MCF 10A (cell line): ENCODE measurements at places on chromosomes 1 and 21. TPM values are rescaled to one million over a fixed set of nuclear protein-coding genes. Genes with fewer than 3 reads are reported as not detected.
A peak's percentile ranks its signal among the peaks of the same experiment; 100 is the strongest.

GRCh38 chr1:6704746-6705145, 3.1 kb upstream of the DNAJC11 start:
- H3K27ac ChIP-seq, result no peak overlapping the region
- no peaks in the 10 kb centered on the region for H3K36me3 ChIP-seq
- H3K4me1 ChIP-seq, result peaks cover 9% of the 10 kb centered on the region
- peaks cover 31% of the 10 kb centered on the region for H3K27me3 ChIP-seq
- no peak for DNase-seq
- H3K4me3 ChIP-seq, result no peak overlapping the region

DNA sequence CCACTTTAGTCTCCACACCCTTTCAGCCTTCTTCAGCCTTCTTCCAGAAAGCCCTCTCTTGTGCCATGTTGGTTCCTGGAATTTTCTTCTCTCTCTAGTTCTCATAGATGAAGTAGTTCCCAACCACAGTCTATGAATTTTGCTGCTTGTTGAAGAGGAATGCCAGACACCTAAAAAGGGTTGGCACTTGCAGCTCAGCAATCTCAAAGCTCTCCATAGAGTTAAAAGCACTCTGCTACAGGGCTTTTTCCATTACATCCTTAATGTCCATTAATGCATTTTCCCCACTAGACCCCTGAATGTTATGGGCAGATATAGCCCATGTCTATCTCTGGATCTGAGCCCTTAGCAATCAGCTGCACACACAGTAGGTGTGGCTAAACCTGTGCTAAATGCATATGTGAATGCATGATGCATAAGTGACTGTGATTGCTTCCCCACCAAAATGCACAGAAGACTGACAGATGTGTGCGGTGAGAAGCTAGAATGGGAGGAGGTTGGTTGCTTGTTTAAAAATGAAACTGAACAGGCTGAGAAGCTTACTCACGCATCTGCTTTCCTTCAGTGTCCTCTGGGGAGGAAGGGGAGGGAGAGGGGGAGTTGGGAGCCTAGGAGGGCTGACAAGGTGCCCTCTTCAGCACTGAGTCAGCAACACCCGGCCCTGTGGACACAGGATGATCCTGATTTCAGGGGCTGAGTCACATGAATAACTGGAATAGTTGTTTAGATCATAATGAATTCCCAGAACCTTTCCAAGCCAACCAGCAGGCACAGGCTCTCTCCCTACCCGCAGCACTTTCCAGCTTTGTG, 146.1 kb upstream of the FGGY start:
- peaks cover 22% of the 10 kb centered on the region for H3K4me1 ChIP-seq
- peak; percentile 96 for DNase-seq
- H3K27ac ChIP-seq, result peak overlapping the region; percentile 86
- no peaks in the 10 kb centered on the region for H3K36me3 ChIP-seq
- H3K4me3 ChIP-seq, result peak overlapping the region; percentile 65

DNA sequence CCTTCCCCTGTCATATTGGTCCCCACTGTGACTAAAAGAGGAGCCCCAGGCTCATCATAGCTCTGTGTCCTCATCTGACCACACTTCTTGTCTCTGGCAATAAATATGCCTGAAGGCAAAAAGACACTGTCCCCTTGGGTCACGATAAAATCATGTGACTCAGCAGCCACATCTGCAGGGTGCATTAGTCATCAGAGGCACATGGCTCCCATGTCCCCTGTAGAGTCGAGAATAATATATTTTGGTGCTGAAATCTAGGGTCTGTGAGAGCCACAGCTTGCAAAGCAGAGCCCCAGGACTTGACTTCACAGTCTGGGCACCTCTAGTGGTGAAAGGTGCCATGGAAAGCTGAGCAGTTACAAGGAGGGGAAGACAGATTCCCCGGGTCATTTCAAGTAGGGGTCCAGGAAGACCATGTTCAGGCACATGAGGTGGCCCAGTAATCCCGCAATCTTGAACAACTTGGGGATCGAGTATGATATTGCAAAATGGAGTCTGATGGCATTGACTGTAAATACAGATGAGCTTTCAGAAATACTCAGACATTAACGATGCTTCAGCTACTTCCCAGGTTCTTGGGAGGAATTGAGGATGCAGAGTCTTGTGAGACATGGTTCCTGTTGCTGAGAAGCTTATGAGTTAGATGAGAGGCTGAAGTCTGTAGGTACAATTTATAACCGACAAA, 68.6 kb downstream of the SLC35F3 start:
- H3K27ac ChIP-seq, result no peak overlapping the region
- H3K4me3 ChIP-seq, result no peak overlapping the region
- H3K4me1 ChIP-seq, result peaks cover 9% of the 10 kb centered on the region
- H3K36me3 ChIP-seq, result peaks cover 6% of the 10 kb centered on the region

GRCh38 chr1:160284220-160284781, 632 bp downstream of the PEX19 start:
- H3K27ac ChIP-seq, result peak overlapping the region; percentile 99
- H3K36me3 ChIP-seq, result peaks cover 60% of the 10 kb centered on the region
- peak; percentile 82 for DNase-seq
- no peaks in the 10 kb centered on the region for H3K27me3 ChIP-seq

GRCh38 chr1:11056504-11056903, 3.3 kb downstream of the SRM start:
- no peak for DNase-seq
- H3K36me3 ChIP-seq, result peaks cover 63% of the 10 kb centered on the region
- H3K27me3 ChIP-seq, result no peaks in the 10 kb centered on the region
- H3K4me1 ChIP-seq, result peaks cover 7% of the 10 kb centered on the region
- no peak overlapping the region for H3K4me3 ChIP-seq

- peaks cover 37% of the 10 kb centered on the region for H3K27me3 ChIP-seq
- H3K4me1 ChIP-seq, result no peaks in the 10 kb centered on the region
- DNase-seq, result no peak
- no peak overlapping the region for H3K4me3 ChIP-seq
Measured at GRCh38 chr1:237270353-237270752, 228.4 kb downstream of the RYR2 start.

GRCh38 chr1:212161231-212161781, 123.9 kb upstream of the PPP2R5A start:
- H3K27me3 ChIP-seq, result no peaks in the 10 kb centered on the region
- peaks cover 13% of the 10 kb centered on the region for H3K4me1 ChIP-seq
- DNase-seq, result peak; percentile 79
- H3K27ac ChIP-seq, result no peak overlapping the region
- H3K4me3 ChIP-seq, result no peak overlapping the region

- no peak for DNase-seq
- H3K4me1 ChIP-seq, result no peaks in the 10 kb centered on the region
- H3K36me3 ChIP-seq, result peaks cover 57% of the 10 kb centered on the region
- H3K27me3 ChIP-seq, result no peaks in the 10 kb centered on the region
Measured at GRCh38 chr1:63643926-63644325, 50.7 kb downstream of the PGM1 start.

GRCh38 chr1:43541141-43541540, 10.5 kb downstream of the PTPRF start:
- H3K4me1 ChIP-seq, result peaks cover 25% of the 10 kb centered on the region
- no peak overlapping the region for H3K27ac ChIP-seq
- peaks cover 11% of the 10 kb centered on the region for H3K36me3 ChIP-seq
- H3K27me3 ChIP-seq, result no peaks in the 10 kb centered on the region
- no peak for DNase-seq

DNA sequence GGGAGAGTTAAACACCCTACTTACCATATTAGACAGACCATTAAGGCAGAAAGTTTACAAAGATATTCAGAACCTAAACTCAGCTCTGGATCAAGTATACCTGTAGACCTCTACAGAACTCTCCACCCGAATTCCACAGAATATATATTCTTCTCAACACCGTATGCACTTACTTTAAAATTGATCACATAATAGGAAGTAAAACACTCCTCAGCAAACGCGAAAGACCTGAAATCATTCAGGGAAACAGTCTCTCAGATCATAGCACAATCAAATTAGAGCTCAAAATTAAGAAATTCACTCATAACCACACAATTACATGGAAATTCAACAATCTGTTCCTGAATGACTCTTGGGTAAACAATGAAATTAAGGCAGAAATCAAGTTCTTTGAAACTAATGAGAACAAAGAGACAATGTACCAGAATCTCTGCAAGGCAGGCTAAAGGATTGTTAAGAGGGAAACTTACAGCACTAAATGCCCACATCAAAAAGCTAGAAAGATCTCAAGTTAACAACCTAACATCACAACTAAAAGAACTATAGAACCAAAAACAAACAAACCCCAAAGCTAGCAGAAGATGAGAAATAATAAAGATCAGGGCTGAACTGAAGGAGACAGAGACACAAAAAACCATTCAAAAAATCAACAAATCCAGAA, 19.1 kb downstream of the CD84 start:
- no peaks in the 10 kb centered on the region for H3K36me3 ChIP-seq
- no peak overlapping the region for H3K4me3 ChIP-seq

DNA sequence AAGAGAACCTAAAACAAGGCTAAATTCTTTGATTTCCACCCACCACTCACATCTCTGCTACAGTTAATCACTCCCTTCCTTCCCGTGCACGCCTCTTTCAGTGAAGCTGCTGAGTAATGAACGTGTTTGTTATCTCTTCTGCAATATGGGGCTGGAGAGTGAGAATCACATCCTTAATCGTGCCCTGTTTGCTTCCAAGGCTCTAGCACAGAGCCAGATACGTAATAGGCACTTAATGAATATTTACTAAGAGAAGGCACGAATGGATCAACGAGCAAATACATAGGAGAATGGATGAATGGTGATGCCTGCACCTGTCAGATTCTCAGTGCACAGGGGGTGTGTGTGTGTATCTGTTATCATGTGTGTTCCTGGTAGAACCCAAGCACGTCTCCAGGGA, 22.1 kb upstream of the FAM43B start:
- no peaks in the 10 kb centered on the region for H3K36me3 ChIP-seq
- H3K4me1 ChIP-seq, result no peaks in the 10 kb centered on the region
- H3K27ac ChIP-seq, result no peak overlapping the region

GRCh38 chr1:63873751-63874150, 99.9 kb downstream of the ROR1 start:
- no peaks in the 10 kb centered on the region for H3K27me3 ChIP-seq
- H3K36me3 ChIP-seq, result peaks cover 11% of the 10 kb centered on the region
- no peak overlapping the region for H3K27ac ChIP-seq
- no peak for DNase-seq
- peaks cover 27% of the 10 kb centered on the region for H3K4me1 ChIP-seq
- H3K4me3 ChIP-seq, result no peak overlapping the region

DNA sequence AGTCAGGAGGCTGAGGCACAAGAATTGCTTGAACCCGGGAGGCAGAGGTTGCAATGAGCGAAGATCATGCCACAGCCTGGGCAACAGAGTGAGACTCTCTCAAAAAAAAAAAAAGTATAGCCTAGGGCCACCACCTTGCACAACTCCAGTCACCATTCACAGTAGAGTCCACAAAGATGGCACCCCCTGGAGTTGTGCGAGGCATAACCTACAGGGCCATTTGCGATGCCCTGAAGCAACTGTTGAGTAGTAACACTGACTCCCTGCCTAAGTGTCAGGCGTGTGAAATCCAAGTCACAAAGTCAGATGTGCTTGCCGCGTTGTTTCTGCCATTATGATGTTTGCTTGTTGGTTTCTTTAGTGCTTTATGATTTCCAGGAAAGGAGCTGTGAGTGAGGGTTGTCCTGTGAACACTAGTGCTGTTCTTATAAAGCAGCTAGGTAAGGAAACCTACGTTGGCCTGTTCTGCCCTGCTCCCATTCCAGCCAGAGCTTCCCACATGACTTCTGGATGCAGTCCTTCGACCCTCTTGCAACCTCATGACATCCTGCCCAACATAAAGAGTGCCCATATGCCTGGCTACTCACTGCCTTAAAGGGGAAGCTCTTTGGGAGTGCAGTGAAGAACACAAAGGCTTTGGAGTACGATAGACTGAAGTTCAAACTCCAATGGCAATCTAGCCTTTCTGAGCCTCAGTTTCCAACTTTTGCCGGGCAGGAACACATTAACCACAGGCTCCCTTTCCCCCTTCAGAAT, 29.8 kb downstream of the FHAD1 start:
- no peak overlapping the region for H3K27ac ChIP-seq
- H3K4me1 ChIP-seq, result peaks cover 7% of the 10 kb centered on the region
- no peak for DNase-seq
- no peak overlapping the region for H3K4me3 ChIP-seq

GRCh38 chr21:31483146-31483545, 139.1 kb upstream of the TIAM1 start:
- H3K27ac ChIP-seq, result no peak overlapping the region
- no peaks in the 10 kb centered on the region for H3K36me3 ChIP-seq
- H3K4me3 ChIP-seq, result no peak overlapping the region
- DNase-seq, result no peak

DNA sequence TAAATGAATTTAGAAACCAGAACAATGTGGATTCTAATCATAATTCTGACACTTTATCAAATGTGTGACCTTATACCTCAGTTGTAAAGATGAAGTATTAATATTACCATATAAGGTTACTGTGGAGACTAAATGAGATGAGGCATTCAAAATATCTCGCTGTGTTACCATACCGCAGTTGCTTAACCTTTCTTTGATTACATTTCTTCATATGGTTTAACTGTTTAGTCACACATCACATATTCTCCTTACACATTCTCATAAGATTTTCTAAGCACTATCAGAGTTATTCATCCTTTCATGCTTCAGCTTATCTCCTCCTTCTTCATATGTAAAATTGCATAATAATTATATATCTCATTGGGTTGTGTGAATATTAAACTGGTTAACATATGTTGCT, 88.9 kb downstream of the LRRC53 start:
- peaks cover 17% of the 10 kb centered on the region for H3K27me3 ChIP-seq
- no peaks in the 10 kb centered on the region for H3K36me3 ChIP-seq
- no peak for DNase-seq
- no peak overlapping the region for H3K4me3 ChIP-seq
- H3K27ac ChIP-seq, result no peak overlapping the region

- no peaks in the 10 kb centered on the region for H3K27me3 ChIP-seq
- H3K4me1 ChIP-seq, result no peaks in the 10 kb centered on the region
- no peak for DNase-seq
- no peaks in the 10 kb centered on the region for H3K36me3 ChIP-seq
- no peak overlapping the region for H3K27ac ChIP-seq
Measured at GRCh38 chr1:71964188-71964587, 318.2 kb downstream of the NEGR1 start.

DNA sequence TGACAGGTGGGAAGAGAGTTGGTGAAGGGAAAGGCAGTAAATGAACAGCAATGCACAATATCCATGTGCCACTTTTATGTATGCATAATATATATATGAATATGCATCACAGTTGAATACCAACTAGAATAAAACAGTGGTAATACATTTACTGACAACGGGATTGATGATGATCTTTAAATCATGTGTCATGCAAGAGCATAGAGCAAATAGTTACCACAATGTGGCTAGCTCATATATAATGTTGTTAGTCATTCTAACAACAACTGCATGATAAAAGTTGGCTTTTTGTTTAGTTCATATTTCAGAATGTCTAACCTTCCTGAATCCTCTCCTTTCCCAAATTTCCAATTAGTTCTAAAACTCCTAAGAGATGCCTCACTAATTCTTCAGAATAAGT, 46.4 kb downstream of the GORAB start:
- H3K4me1 ChIP-seq, result no peaks in the 10 kb centered on the region
- no peaks in the 10 kb centered on the region for H3K36me3 ChIP-seq
- no peak overlapping the region for H3K27ac ChIP-seq
- no peak for DNase-seq
- no peak overlapping the region for H3K4me3 ChIP-seq
- H3K27me3 ChIP-seq, result no peaks in the 10 kb centered on the region

The LDLRAD1 gene
- not detected in 2 replicates for total RNA-seq

The TDRD5 gene
- 0.12 TPM in 1 of 2 replicates, not detected in the other for total RNA-seq

The IL6R gene
- 22.8 and 41.0 TPM in 2 replicates for total RNA-seq
